ENCODE measurements at places on chromosomes 7 and 10.
A peak's percentile ranks its signal among the peaks of the same experiment; 100 is the strongest.

GRCh38 chr7:135274495-135275268, 41.0 kb downstream of the STRA8 start:
- DNase-seq, result peak; percentile 79

DNA sequence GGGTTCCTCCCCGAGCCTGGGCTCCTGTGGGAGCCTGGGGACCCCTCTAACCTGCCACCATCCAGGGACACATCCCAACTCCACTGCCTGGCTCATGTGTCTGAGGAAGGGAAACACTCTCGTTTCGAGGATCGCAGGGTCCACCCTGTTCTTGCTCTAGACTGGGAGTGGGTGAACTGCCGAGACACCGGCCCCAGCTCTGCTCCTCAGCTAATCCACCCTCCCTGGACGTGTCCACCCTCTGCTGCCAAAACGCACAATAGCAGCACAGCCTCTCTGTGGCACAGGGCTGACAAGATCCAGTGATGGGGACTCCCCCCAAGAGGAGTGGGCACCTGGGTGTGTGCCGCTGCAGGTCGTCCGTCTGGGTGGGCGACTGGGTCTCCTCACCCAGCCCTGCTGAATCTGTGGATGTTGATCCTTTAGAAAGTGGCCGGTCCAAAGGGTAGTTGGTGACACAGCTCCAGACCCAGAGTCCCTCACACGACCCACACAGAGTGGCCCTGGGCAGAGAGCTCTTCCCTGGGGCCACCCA, 65.2 kb upstream of the FAM20C start:
- DNase-seq, result no peak

DNA sequence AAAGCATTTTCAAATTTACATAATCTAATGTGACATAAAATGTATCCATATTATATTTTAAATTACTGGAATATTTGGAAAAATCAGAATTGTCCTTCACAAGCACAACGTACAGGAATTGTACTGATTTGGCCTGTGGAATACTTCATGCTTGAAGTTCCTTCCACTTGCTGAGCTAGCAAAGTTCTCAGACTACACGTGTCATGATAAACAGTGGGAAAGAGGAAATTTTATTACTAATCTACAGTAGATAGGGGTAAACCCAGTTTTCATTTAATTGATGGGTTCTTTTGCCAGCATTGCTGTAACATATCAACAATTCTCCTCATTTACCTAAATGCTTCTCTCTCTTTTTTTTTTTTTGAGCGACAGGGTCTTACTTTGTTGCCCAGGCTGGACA, 45.6 kb upstream of the FIGNL1 start:
- no peak for DNase-seq

DNA sequence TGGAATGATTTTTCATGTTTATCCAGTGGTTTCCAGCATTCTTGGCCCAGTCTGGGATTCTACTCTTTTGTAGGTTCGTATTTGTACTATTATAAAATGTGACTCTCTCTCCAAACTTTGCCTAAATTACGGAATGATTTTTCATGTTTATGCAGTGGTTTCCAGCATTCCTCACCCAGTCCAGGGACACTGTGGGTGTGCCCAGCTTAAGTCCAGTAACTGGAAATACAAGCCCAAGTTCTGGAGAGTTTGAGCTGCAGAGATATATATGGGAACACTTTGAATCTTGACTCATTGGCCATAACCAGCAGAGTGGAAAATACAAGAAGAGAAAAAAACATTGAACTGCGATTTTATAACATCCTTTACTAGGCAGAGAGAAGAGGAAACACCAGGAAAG, 5.9 kb upstream of the MAGI2 start:
- DNase-seq, result no peak

- DNase-seq, result no peak
Measured at GRCh38 chr7:127968547-127968946, 62.7 kb downstream of the LRRC4 start.

DNA sequence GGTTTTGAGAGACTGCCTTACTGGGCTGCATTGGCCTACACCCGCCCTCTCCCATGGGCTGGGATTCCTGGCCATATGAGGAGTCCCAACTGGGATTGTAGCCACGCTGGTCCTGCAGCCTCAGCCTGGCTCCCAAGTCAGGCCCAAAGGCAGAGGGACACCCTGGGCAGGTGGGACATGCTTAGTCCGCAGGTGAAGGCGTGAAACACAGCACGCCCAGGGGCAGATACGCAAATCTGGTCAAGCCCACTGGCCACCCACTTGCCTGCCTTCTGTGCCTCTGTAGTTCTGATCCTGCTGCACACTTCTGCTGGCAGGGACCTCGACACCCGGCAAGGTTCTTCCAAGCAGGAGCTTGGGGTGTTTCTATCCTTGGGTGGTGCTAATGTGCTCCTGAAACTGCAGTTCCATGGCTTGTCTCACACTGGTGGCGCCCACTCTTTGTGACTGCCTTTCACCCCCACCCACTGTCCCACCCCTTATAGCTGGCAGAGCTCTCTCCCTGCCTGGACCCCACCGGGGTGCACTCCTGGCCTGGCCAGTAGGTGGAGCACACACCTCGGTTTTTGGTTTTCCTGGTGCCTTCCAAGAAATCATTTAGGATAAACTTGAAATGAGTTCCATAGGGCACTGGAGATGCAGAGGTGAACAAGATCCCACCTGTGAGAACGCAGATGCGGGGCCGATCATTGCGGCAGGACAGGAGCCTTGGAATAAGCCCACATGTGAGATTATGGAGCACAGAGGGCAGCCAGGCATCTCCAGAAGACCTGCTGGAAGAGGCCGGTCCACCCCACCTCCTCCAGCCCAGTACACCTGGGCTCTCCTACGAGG, 47.9 kb downstream of the MKI67 start:
- DNase-seq, result peak; percentile 69

DNA sequence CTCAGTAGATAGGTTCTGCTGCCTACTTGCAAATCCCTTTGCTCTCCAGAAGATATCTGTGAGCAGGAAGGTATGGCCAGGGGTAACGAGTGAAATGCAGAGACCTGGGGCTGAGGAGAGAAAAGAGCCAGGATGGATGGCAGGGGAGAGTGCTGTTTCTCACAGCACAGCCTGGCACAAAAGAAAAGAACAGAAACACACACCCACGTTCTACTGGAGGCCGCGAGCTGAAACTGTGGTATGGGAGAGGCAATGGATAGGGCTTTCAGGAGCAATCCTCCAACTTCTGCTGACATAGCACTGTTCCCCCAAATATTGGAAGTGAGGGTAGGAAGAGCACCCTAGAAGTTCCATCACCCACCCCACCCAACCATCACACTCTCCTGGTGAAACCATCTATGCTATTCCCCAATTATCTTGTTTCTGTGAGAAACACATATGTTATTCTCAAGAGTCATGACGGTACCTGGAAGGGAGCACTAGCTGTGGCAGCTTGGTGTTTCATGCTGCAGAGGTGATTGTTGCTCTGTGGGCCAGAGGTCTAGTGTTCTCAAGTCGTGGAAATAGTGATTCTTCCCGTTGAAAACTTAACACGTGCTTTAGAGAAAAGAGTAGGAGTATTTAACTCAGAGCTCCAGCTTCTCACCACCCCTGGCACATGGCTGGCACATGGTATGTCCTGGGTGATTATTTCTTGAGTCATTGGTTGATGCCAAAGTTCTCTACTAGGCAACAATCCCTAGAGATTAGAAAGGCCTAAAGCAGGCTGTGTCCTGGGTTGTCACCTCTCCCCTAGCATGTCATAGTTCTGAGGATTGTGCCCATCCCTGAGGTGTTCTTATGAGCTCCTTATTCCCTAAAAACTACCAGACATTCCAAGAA, 198.3 kb downstream of the PLXNA4 start:
- no peak for DNase-seq

DNA sequence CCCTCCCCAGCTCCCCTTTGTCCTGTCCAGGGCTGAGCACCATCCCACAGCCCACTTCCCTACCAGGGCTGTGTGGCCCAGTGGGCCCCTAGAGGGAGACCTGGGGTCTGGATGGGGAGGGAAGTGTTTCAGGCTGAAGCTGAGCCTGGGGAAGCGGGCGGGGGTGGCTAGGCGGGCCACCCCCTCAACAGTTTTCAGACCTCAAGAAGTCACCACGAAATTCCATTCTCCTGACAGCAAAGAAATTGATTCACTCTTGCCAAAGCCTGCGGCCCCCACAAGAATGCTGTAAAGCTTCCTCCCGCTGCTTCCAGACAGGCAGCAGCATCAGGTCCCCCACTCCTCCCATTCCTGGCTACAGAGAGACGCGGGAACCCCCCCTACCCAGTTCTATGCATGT, 2.5 kb upstream of the LFNG start:
- DNase-seq, result no peak

DNA sequence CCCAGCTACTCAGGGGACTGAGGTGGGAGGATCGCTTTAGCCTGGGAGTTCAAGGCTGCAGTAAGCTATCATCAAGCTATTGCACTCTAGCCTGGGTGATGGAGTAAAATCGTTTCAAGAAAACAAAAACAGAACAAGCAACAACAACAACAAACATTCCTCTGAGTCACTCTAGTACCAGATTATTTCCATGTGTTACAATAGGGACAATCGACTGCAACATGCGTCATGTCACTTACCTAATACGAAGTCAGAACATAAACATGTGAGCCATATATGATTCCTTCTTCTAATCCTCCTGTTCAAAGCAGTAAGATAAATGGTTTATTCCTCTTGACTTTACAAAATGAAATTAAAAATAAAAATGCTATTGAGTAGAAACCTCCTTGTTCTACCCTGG, 57.3 kb downstream of the ZNF438 start:
- DNase-seq, result no peak

- DNase-seq, result no peak
Measured at GRCh38 chr7:142353147-142354060, 95.5 kb upstream of the PRSS58 start.

DNA sequence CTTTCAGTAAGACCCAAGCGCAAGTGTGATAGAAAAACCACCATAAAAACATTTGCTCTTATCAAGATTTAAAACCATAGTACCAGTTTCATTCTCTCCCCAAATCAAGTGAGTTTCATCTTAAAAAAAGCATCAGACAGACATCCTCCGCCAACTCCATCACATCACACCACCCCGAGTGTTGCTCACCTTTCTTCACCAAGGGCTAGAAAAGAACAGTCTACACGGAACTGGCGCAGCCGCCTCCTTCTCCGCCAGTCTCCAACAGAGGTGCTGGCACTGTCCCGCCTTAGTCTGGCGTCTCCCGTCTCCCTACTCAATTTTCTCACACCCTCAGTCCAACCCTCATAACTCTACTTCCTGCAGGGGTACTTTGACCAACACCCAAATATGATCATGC, 46.9 kb upstream of the WIPI2 start:
- DNase-seq, result no peak

DNA sequence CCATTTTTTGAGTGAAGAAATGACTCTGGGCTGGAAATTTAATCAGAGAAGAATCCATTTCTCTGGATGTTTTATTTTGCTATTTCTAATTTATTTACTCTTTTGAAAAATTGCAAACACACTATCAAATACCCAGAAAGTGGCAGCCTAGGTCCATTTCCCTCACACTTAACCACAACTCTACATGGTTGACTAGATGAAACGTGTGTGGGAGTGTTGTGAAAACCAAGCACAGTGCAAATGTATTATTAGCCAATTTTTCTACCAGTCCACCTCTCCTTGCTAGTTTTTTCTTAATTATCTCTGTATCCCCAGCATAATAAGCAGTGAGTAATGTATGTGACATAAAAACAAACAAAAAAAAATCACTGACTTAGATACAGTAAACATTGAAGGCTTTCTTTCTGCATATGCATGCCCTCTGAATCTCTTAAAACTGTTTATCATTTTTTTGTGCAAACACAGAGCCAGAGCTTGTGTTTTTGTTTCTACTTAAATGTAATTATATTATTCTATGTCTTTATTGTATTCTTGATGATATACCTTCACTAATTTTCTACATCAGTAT, 30.9 kb downstream of the SCIN start:
- DNase-seq, result no peak

- DNase-seq, result no peak
Measured at GRCh38 chr7:114940220-114940619, 18.3 kb downstream of the MDFIC start.

GRCh38 chr10:44517635-44518034, 132.7 kb upstream of the CXCL12 start:
- DNase-seq, result no peak

DNA sequence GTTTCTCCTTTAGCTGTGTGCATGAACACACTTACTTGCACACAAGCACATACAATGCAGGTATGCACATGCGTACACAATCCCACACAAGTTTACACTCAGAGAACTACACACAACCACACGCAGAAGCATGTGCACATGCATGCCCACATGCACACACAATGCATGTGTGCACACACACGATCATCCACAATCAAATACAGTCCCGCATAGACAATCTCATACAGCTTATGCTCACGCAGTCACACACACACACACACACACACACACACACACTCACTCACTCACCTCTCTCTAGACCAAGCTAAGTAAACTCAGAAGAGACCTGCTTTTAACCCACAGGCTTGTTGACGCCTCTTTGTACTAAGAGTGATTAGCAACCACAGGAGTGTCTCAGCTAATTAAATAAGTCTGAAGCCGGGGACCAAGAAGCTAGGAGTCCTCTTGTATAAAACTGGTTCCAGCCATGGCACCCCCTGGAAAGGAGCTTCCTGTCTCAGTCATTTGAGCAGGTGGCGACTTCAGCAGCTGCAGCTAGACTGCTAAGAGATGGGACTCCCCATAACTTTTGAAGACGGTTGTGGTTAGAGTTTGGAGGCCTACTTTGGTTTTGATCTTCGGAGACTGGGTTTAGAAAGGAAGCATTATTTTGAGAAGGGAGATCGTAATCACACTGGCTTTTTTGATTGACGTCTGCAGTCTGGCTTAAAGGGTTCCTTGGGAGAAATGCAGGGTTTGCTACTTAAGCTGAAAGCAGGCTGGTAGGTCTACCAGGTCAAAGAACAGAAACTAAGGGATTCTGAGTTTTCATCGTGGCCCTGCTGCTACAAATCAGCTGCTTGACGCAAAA, 82.3 kb upstream of the ADRB1 start:
- no peak for DNase-seq

- DNase-seq, result no peak
Measured at GRCh38 chr10:123778719-123779517, 112.7 kb downstream of the CPXM2 start.

DNA sequence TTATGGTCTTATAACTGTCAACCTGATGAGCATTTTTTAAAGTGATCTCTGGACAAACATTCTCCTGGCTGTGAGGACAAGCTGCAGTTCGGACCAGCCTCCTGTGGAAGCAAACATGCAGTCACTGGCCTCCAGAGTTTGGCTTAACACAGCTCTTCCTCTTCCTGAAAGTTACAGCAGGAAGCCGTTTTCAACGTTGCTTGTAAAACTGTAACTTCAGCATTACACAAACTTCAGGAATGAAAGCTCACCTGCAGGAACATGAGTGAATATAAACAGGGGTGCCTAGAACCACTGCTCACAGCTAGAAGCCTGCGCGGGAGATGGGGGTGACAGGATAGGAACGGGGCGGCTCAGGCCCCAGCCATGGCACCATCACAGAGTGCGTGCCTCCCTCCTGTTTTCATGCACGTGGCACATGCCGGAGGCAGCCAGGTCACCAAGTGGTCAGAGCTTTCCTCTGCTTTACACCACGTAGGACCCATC, 292.9 kb upstream of the PITRM1 start:
- DNase-seq, result no peak

Measured in liver (tissue), 10 donors.